ENCODE measurements at places on chromosomes 7 and 10.
A peak's percentile ranks its signal among the peaks of the same experiment; 100 is the strongest.

DNA sequence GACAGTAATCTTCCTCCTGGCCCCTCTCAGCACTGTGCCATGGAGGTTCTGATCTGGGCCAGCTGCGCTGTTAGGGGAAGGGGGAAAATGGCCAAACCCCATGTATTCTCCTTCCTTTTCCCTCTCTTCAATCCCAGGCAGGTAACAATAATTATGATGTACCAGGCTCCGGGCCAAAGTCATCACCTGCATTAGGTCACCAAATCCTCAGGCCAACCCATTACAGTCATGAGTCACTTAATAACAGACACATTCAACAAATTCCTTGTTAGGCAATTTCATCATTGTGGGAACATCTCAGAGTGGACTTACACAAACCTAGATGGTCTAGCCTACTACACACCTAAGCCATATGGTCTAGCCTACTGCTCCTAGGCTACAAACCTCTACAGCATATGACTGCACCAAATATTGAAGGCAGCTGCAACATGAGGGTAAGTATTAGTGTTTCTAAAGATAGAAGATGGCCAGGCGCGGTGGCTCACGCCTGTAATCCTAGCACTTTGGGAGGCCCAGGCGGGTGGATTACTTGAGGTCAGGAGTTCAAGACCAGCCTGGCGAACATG is 2.2 kb upstream of the HSPB1 start:
- no peak for DNase-seq

GRCh38 chr7:143811-144453 is 48.4 kb upstream of the FAM20C start:
- no peak for DNase-seq

DNA sequence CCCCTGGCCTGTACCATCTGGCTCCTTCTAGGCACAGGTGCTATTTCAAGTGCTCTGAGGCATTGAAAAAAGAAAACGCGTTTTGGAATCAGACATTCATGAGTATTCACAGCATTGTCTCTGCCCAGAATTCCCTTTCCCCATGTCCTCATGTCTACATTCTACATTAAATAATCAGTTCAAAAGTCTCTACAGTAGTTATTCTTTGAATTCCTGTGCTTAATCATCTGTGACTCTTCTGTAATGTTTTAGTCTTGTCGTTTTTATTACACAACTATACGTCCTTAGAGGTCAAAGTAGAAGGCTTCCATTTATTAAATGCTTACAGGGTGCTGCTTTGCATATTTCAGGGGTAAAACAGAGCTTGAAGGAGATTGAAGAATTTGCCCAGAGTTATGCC is 95.7 kb downstream of the BICC1 start:
- DNase-seq, result no peak

GRCh38 chr7:106254525-106255116 is 30.2 kb downstream of the NAMPT start:
- no peak for DNase-seq

GRCh38 chr7:21867226-21867625 is 78.5 kb downstream of the CDCA7L start:
- no peak for DNase-seq

DNA sequence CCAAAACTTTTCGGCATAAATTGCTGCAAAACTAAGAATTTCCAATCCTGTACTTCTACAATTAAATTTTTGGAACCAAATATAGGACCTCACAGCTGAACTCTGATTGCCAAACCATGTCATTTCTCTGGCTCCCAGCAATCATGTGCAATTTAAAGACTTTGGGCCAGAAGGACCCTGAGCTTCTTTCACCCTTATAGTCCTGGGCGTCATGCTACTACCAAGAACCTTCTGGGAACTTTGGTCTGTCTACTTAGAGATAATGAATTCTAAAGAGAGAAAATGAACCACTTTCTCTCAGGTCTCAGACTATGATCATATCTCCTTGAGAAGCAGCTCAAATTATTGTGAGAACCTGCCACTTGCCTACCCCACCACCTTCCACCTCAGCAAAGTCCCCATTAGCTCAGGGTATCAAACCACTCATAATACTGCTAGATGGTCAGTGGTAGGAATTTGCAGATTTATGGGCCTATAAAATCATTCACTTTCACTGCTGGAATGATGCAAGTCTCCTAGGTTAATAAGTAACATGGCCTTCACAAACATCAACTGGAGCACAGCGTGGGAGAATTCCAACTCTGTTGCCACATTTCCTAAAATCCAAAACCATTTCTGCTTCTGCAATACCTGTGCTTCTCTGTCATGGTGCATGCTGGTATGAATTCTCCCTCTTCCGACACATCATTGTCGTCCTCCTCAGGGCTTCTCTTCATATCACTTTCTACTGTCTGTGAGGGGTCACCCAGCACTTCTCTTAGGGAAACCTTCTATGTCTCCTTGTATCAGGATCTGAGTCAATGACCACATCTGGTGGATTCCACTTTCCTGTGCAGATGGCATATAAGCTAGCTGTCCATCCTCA is 6.6 kb upstream of the WDR91 start:
- DNase-seq, result no peak

DNA sequence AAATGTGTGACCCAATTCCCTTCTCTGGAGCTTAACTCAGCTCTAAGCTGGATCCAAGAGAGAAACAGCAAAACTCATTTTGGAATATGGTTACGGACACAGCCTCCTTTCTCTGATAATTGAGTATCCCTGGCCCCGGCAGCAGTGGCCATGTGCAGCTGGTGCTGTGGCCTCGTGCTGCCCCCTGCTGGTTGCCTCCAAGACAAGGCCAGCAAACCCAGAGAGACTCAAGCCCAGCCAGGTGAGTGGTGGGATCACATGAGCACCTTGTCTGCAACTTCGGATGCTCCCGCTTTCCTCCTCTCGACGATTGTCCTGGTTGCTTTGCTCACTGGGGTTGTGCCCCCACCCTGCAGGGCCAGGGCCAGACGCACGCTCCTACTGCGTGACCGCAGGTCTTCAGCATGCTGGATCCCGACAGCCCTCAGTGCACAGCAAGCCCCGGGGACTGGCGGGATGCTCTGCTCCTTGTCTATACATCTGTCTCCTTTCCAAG is 19.4 kb downstream of the SFTPD start:
- DNase-seq, result peak; percentile 40

GRCh38 chr7:150313870-150314269 is 9.3 kb upstream of the LRRC61 start:
- DNase-seq, result no peak

GRCh38 chr7:45881759-45882464 is 6.4 kb upstream of the IGFBP1 start:
- DNase-seq, result no peak

DNA sequence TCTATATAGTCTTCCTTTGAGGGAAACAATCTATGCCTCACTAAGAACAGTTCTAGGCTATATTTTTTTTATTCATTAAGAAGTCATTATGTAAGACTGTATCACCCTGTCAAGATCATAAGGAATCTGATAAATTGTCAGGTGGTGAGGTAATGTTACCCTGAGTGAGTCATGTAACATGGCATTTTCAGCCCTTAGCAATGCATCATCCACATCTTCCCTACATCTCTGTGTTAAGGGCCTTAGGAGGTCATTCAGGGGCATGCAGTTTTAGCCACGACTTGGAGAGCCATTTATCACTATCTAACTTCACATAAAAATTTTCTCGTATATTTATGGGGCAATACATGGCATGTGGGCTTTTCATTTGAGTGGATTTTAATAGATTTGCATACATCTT is 924.5 kb upstream of the MBL2 start:
- DNase-seq, result no peak

DNA sequence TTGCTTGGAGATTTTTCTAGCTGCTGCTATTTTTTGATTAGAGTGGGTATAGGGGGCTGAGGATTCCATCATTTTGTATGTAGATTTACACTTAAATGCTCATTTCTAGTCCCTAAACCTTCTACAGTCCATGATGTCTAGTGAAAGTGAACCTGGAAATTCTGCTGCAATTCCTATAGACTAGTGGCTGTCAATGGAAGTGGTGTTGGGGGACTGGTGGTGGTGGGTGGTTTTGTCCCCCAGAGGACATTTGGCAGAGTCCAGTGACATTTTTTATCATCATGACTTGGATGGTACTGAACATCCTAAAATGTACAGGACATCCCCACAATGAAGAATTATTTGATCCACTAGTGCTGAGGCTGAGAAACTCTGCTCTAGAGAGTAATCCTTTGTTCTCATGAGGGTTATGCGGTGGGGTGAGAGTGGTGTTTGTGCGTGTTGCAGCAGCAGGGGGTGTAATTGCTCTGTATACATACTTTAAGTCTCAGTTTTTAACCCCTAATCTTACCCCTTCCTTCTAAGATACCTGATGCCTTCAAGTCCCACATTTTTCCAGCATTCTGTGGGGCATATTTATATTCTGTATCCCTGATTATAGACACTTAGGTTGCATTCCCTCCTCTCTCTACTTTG is 35.0 kb downstream of the KIF11 start:
- no peak for DNase-seq

DNA sequence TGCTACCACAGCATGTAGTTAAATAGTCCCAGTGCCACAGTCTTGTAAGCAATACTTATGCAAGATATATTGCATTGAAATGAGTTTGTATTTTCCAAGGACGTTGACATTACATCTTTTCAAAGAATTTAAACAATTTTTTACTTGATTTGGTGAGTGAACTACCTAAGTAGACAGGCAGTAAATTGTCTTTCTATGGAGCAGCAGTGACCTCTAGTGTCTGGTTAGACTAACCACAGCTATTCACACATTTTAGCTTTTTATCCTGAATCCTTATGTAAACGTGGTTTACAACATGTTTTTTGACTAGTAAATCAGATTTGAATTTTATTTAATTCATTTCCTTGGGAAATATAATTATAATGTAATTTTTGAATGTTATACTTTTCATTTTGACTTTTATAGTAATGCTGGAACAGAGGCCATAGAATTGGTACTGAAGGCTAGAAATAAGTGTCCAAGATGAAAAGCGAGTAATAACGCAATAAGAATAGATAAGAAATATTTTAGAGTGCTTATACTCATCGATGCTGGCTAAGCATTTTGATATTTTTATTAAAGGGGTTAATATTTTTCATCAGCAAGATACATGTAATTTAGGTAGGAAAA is 5.6 kb downstream of the LRRTM3 start:
- no peak for DNase-seq
